H54 (cell line): ENCODE measurements at places on chromosomes 2 and 18.

DNA sequence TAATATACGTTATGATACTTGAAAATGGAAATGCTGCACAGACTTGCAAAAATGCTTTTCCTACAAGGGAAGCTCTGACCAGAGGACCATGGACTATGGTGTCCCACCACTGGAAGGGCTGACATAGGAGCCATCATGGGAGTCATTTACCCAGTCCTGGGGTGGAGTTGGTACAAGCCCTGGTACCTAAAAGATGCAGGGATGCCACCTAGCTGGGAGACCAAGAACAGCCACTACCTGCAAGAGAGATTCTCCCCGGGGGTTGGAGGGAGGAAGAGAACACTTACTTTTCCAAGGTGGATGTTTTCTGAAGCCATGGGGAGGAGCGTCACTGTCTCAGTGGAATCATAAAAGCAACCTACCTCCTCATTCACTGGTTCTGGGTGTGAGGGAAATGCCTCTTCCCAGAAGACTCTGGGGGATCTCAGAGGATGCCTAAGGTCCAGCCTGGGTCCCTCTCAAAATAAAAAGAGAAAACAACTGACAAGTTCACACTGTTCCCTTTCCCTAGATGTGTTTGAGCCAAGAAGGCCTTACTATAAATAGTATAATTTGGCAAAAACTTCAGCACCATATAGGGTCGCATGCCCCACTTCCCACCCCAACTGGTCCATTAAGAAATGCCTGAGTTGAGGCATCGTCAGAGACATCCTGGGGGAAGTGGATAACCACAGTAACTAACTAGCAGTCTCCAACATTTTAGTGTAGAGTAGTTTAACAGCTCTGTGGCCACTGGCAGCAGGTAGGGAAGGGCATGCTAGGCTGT, 39.9 kb downstream of the REEP1 start:
- no peak for DNase-seq

DNA sequence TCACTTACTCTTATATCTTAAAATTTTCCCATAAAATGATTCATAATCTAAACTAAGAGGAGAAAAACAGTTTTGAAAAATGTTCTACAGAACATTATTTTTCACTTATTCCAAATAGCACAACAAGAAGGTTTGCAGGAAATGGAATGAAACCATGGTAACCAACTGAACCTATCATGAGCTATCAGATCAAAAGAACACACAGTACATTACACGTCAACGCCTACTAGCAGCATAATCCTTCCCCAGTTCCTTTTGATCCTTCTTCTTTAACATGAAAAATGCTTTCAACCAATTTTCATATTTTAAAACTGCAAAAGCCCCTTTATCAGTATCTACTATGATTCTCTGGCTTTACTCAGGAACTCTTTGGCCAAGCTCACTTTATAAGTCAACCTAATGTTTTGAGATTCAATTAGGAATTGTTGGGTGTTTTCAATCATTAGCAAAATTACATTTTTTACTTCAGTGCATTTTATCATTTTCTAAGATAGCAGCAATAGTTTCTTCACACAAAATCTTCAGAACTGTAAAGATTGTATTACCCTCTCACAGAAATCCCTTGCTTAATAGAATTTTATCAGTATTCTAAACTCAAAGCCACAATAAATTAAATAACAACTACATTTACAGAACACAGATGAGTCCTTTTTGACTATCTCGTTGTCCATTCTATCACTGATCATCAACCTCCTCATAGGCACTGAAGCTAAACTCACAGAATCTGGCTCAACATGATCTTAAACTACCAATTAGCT, 102.5 kb downstream of the CHN1 start:
- no peak for DNase-seq

DNA sequence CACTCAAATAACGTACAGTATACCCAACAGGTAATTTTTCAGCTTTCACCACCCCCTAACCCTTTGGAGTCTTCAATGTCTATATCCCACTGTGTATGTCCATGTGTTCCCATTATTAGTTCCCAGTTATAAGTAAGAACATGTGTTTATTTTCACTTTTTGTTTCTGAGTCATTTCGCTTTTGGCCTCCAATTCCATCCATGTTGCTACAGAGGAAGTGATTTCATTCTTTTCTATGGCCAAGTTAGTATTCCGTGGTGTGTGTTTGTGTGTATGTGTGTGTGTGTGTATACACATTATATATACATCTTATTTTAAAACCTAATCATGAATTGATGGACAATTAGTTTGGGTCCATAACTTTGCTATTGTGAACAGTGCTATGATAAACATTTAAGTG, 464.4 kb downstream of the CMPK2 start:
- DNase-seq = no peak

- no peak for DNase-seq
Measured at GRCh38 chr2:241461693-241462677, 46.4 kb downstream of the STK25 start.

DNA sequence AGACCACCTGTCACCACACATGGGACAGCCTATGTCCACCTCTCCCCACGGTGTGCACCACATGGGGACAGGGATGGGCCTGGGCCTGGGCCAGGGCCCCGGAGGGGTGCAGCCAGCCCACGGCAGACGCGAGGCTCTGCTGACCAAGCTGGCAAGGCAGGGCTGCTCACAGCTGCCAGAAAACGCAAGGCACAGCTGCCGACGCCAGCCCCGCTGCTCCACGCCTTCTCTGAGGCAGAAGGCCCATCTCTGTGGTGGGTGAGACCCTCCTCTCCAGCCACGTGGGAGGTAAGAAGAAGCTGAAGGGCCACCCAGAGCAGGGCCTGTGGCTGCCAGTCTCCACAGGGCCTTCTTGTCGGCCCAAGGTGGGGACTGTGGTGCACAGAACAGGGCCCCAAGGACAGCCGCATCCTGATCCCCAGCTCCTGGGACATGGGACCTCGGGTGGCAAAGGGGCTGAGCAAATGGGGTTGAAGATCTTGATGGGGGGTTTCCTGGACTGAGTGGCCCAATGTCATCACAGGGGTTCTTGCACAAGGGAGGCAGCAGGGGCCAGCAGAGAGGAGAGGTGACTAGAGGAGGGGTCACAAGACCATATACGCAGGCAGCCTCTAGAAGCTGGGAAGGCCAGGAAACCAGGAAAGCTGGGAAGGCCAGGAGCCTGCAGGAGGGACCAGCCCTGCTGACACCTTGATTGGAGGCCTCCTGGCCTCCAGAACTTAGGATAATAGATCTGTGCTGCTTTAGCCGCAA, 72.3 kb downstream of the NDUFA10 start:
- no peak for DNase-seq

DNA sequence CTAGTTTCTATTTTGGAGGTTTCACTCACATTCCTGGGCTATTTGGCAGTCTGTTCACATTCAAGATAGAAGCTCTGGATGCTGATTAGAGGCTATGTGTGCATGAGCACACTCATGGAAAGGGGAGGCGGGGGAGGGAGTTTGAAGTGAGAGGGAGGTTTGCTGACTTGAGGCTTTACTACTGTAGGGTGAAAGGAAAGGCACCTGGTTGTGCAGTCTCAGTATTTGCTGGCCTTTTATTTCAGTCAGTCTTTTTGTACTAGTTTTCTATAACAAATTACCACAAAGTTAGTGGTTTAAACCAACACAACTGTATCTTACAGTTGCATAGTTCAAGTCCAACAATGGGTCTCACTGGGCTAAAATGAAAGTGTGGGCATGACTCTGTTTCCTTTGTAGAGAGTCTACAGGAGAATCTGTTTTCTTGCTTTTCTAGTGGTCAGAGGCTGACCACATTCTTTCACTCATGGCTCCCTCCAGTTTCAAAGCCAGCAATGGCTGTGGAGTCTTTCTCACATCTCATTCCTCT, 47.7 kb upstream of the NR4A2 start:
- no peak for DNase-seq

- DNase-seq = no peak
Measured at GRCh38 chr18:63107171-63107845, 212.3 kb downstream of the BCL2 start.

- no peak for DNase-seq
Measured at GRCh38 chr2:70927138-70927537, 8.6 kb upstream of the ATP6V1B1 start.

GRCh38 chr18:57075716-57076400, 71.0 kb upstream of the BOD1L2 start:
- no peak for DNase-seq

- DNase-seq = no peak
Measured at GRCh38 chr2:9984871-9985480, 33.5 kb downstream of the GRHL1 start.

- DNase-seq = no peak
Measured at GRCh38 chr2:168136392-168136977, 110.9 kb downstream of the STK39 start.

- no peak for DNase-seq
Measured at GRCh38 chr18:26082475-26082874, 7.9 kb downstream of the SS18 start.

DNA sequence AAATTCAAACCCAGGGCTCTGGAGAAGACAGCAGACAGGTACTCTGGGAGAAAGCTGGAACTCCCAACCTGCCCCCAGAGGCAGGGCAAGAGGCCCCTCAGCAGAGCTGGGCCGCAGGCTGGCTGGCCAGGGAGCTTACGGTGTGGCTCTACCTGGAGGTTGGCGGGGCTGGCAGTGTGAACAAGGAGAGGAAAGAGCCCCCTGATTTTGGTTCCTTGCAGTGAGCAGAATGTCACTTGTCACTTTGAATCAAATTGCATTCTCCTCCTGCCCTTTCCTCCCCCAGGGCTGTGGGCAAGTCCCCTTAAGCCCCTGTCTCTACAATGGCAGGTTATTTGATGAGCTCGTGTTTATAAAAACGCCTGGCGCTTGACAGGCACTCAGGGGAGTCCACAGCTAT, 32.6 kb downstream of the MYO7B start:
- DNase-seq = no peak

GRCh38 chr18:48842259-48843061, 108.3 kb downstream of the SMAD7 start:
- DNase-seq = no peak

GRCh38 chr18:14933964-14934363, 186.0 kb downstream of the ANKRD30B start:
- no peak for DNase-seq

DNA sequence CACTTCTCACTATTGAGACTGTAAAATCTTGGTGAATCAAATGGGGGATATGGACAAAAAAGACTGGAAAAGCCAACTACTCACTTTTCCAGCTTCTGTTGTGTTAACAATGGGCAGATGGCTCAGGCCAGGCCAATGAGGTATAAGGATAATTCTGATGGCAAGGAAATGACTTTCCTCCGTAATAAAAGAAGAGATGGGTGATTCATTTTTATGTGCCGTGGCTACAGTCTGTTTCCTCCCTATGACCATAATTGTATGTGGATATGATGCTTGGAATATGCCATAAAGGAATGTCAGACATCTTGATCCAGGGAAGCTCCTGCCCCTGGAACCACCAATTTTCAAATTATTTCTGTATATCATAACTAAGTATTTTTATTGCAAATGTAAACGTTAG, 406.8 kb downstream of the CCDC85A start:
- no peak for DNase-seq

- DNase-seq = no peak
Measured at GRCh38 chr18:3793545-3793944, 343.6 kb downstream of the TGIF1 start.

- peak; percentile 43 for DNase-seq
Measured at GRCh38 chr2:208064220-208064961, 39.1 kb upstream of the PLEKHM3 start.
